ENCODE measurements at places on chromosomes 6 and 20. TPM values are rescaled to one million over a fixed set of nuclear protein-coding genes. Genes with fewer than 3 reads are reported as not detected.

DNA sequence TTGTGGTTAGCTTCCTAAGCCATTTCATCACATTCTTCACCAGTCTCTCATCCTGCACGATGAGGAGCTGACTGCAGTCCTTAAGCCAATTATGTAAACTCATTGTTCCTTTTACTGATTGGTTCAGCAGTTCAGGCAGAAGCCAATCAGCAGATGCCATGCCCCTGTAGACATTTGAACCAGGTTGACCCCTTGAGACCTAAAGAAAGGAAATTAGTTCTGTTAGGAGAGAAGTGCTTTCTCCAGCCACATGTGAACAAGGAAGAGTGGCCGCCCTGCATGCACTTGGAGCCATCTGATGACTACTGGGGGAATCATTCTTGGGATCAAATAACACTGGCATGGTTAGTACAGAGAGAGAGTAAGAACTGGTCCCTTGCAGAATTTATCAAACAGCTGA is 535.2 kb upstream of the ID4 start:
- no peak overlapping the region for H3K4me3 ChIP-seq
- no peaks in the 10 kb centered on the region for H3K27me3 ChIP-seq
- DNase-seq: no peak
- H3K36me3 ChIP-seq: no peaks in the 10 kb centered on the region

DNA sequence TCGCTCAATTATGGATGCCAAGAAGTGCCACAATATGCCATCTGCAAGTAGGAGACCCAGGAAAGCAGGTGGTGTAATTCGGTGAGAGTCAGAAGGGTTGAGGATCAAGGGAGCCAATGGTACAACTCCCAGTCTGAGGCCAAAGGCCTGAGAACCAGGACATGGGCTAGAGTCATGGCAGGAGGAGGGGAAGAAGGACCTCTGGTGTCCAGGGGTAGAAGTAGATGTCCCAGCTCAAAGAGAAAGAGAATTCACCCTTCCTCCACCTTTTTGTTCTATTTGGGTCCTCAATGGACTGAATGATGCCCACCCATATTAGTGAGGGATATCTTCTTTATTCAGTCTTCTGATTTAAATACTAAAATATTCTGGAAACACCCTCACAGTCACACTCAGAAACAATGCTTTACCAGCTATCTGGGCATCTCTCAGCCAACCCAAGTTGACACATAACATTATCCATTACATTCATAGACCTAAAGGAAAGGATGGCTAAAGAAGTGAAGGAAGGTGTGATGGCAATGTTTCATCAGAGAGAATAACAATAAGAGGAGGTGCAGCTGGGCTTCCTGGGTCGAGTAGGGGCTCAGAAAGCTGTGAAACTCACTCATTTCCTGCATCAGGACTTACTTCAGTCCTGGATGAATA is 21.2 kb upstream of the HLA-DQA1 start:
- H3K4me1 ChIP-seq: no peaks in the 10 kb centered on the region
- H3K27me3 ChIP-seq: no peaks in the 10 kb centered on the region
- no peaks in the 10 kb centered on the region for H3K36me3 ChIP-seq
- DNase-seq: no peak
- H3K27ac ChIP-seq: no peak overlapping the region

- H3K27me3 ChIP-seq: no peaks in the 10 kb centered on the region
- no peak overlapping the region for H3K27ac ChIP-seq
- H3K4me1 ChIP-seq: no peaks in the 10 kb centered on the region
- DNase-seq: no peak
Measured at GRCh38 chr20:60948224-60948623, 303.8 kb upstream of the CDH4 start.

GGTLC1 gene
- total RNA-seq: not detected

DNA sequence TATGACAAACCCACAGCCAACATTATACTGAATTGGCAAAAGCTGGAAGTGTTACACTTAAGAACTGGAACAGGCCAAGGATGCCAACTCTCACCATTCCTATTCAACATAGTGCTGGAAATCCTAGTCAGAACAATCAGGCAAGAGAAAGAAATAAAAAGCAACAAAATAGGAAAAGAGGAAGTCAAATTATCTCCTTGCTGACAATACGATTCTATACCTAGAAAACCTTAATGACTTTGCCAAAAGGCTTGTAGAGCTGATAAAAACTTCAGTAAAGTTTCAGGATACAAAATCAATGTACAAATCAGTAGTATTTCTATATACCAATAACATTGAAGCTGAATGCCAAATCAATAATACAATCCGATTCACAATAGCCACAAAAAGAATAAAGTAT is 32.4 kb downstream of the OR5V1 start:
- H3K27ac ChIP-seq: no peak overlapping the region
- no peaks in the 10 kb centered on the region for H3K4me1 ChIP-seq
- H3K27me3 ChIP-seq: no peaks in the 10 kb centered on the region
- no peak for DNase-seq
- no peaks in the 10 kb centered on the region for H3K36me3 ChIP-seq

SNAP91 gene
- 3.2 TPM for total RNA-seq

DNA sequence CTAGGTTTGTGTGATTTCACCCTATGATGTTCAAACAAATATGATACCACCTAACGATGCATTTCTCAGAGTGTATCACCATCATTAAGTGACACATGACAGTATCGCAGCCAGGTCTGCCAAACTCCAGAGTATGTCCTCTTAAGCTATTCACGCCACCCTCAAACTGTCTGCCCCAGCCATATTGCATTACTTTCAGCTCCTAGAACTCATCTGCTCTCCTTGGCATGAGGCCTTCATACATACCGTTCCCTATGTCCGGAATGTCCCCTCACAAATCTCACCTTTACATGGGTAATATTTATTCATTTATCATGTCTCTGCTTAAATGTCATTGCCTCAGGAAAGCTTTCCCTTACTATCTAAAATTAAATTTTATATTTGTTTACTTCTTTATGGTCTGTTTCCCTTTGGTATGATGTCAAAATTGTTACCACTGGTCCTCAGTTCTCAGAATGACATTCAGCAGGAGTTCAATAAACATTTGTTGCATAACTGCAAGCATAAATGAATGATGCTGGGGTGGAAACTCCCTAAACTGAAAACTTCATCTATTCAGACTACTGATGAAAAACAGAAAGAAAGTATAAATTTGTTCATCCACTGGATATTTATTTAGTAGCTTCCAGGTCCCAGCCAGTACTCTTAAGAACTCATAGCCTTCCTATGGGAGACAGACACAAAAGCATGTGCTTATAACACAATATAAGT is 3.2 kb downstream of the SESN1 start:
- no peaks in the 10 kb centered on the region for H3K36me3 ChIP-seq
- no peak overlapping the region for H3K27ac ChIP-seq
- H3K27me3 ChIP-seq: no peaks in the 10 kb centered on the region
- peak overlapping the region; percentile 73 for H3K4me3 ChIP-seq
- peaks cover 6% of the 10 kb centered on the region for H3K4me1 ChIP-seq

CTSZ gene
- total RNA-seq: 238 TPM

- H3K27me3 ChIP-seq: no peaks in the 10 kb centered on the region
- H3K4me3 ChIP-seq: no peak overlapping the region
- H3K27ac ChIP-seq: no peak overlapping the region
- H3K4me1 ChIP-seq: no peaks in the 10 kb centered on the region
Measured at GRCh38 chr6:160583794-160584193, 80.3 kb downstream of the LPA start.

RAET1E gene
- not detected for total RNA-seq

- no peak overlapping the region for H3K27ac ChIP-seq
- no peak for DNase-seq
- H3K36me3 ChIP-seq: no peaks in the 10 kb centered on the region
- no peaks in the 10 kb centered on the region for H3K4me1 ChIP-seq
Measured at GRCh38 chr6:133410638-133411435, 169.7 kb downstream of the EYA4 start.

- DNase-seq: peak; percentile 27
- no peaks in the 10 kb centered on the region for H3K36me3 ChIP-seq
- no peaks in the 10 kb centered on the region for H3K27me3 ChIP-seq
- H3K4me3 ChIP-seq: no peak overlapping the region
- H3K4me1 ChIP-seq: no peaks in the 10 kb centered on the region
Measured at GRCh38 chr6:64803470-64804166, 903.4 kb downstream of the EYS start.

GRCh38 chr6:41654698-41655151 is 16.5 kb downstream of the MDFI start:
- DNase-seq: no peak
- H3K27me3 ChIP-seq: no peaks in the 10 kb centered on the region
- no peak overlapping the region for H3K27ac ChIP-seq
- no peaks in the 10 kb centered on the region for H3K36me3 ChIP-seq
- H3K4me1 ChIP-seq: no peaks in the 10 kb centered on the region

DNA sequence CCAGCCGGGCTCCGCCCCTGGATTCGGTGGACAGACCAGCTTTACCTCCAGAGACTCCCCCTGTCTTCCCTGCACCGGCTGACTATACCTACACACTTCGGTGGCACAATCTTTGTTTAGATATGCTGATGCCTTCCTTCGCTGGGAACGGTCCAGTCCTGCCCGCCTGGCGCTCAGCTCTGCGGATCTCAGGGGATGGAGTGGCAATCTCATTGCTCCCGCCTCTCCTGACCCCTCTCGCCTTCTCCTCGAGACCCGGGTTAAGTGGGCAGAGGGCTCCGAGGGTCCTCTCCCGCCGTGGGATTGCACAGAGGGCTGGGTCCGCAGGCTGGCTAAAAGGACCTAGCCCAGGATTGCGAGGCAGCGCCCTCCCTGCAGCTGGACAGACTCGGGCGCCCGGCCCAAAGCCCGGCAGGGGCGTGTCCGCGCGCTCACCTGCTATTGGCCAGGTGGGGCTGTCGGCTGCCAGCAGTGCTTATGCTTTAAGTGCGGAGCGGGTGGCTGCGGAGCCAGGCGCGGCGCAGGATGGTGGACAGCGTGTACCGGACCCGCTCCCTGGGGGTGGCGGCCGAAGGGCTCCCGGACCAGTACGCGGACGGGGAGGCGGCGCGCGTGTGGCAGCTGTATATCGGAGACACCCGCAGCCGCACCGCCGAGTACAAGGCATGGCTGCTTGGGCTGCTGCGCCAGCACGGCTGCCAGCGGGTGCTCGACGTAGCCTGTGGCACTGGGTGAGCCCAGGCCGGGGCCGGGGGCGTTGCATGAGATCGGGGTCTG is at the start of gene GNMT:
Gene GNMT (plus strand): TSS at position 512 of the 777 bp plus-strand sequence. CDS start 14 bp downstream, at position 526.
- H3K27ac ChIP-seq: peak within 1 kb of the TSS; percentile 21
- H3K27me3 ChIP-seq: no peaks in the 10 kb centered on the region
- no peaks in the 10 kb centered on the region for H3K4me1 ChIP-seq
- peak within 1 kb of the TSS; percentile 41 for H3K4me3 ChIP-seq
- no peaks in the 10 kb centered on the region for H3K36me3 ChIP-seq
- peak; percentile 81 for DNase-seq

PPP1R14C gene
- total RNA-seq: 5.6 TPM

DNA sequence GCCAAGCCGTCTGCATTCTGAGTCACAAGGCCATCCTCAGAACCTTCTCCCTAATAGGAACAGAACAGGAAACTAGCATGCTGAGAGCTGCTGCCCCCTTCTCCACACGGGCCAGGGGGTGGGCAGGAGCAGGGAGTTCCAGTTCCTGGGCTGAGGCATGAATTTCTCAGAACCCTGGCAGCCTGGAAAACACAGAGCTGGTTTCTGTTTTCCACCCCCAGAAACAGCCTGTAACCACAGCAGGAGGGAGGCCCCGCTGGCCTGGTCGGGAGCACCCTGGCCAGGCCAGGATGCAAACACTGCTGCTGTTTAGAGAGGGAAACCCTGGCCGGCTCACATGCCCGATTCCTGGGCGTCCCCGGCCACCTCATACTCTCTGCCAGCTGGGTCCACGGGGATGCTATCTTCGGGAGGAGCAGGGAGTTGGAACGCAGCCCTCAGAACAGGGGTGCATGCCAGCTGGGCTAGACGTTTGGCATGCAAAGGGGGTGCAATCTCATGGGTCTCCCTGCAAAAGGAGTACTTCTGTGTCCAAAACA is 130.1 kb downstream of the NFATC2 start:
- no peak for DNase-seq
- no peaks in the 10 kb centered on the region for H3K27me3 ChIP-seq
- H3K4me3 ChIP-seq: no peak overlapping the region
- H3K36me3 ChIP-seq: no peaks in the 10 kb centered on the region
- H3K27ac ChIP-seq: peak overlapping the region; percentile 46

KHDC1 gene
- 0.32 TPM for total RNA-seq

DEF6 gene
- total RNA-seq: 14.1 TPM

DNA sequence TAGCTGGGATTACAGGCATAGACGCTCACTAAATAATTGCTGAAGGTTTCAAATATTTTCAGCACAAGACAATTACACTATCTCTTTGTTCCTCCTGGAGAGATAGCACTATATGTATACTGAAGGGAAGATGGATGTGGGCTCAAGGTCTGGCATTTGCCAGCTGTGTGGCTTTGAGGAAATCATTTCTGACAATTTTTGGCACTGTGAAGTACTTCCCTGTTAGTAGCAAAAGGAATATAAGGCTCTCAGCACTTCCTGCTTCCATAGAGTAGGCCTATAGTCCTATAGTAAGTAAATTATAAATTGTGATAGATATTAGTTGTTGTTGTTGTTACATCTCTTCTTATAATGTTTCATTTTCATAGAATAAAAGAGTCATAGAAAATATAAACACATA is 271.1 kb downstream of the SAMD5 start:
- DNase-seq: no peak
- H3K36me3 ChIP-seq: no peaks in the 10 kb centered on the region
- no peaks in the 10 kb centered on the region for H3K4me1 ChIP-seq
- H3K4me3 ChIP-seq: no peak overlapping the region
- no peak overlapping the region for H3K27ac ChIP-seq
- H3K27me3 ChIP-seq: no peaks in the 10 kb centered on the region

- no peak overlapping the region for H3K27ac ChIP-seq
- H3K27me3 ChIP-seq: no peaks in the 10 kb centered on the region
- H3K4me1 ChIP-seq: no peaks in the 10 kb centered on the region
- H3K36me3 ChIP-seq: no peaks in the 10 kb centered on the region
Measured at GRCh38 chr6:147141711-147142308, 62.4 kb upstream of the STXBP5 start.

PKIB gene
- total RNA-seq: 22.3 TPM

TCP11 gene
- not detected for total RNA-seq

TOMM6 gene
- 127 TPM for total RNA-seq

DNA sequence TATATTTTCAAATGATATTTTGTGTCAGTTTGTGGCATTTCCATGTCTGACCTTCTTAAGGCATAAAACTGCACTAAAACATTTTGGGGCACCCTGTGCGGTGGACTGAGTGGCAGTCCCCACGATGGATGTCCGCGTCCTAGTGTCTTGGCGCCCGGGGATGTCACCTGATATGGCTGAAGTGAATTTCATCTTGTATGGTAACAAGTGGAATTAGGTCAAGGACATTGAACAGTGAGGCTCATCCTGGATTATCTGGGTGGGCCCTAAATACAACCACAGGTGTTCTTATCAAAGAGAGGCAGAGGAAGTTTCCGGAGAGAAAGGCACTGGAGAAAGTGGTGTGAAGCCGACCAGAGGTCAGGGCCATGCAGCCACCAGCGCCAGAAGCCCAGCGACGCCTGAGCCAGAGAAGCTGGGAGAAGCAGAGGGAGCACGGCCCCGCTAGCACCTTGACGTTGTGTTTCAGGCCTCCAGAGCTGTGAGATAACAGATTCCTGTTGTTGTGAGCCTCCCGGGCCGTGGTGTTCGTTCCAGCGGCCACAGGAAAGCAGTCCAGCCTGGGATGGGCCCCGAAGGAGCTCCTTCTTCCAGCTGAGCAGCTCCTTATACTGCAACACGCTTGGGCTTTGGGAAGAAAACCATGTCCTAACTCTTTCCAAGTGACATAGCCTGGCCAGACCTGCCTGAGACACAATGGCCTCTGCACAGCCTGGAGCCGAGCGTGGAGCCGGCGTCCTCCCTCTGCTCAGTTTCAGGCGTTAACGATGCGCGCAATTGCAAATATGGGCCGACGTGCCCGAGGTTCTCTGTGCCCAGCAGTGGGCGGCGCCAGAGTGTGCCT is 22.5 kb downstream of the THBS2 start:
- H3K27ac ChIP-seq: no peak overlapping the region
- no peaks in the 10 kb centered on the region for H3K4me1 ChIP-seq
- H3K27me3 ChIP-seq: no peaks in the 10 kb centered on the region
- no peak for DNase-seq
- no peaks in the 10 kb centered on the region for H3K36me3 ChIP-seq

Measured in breast epithelium (tissue), 4 donors.